ENCODE measurements at places on chromosomes 7 and 10.

DNA sequence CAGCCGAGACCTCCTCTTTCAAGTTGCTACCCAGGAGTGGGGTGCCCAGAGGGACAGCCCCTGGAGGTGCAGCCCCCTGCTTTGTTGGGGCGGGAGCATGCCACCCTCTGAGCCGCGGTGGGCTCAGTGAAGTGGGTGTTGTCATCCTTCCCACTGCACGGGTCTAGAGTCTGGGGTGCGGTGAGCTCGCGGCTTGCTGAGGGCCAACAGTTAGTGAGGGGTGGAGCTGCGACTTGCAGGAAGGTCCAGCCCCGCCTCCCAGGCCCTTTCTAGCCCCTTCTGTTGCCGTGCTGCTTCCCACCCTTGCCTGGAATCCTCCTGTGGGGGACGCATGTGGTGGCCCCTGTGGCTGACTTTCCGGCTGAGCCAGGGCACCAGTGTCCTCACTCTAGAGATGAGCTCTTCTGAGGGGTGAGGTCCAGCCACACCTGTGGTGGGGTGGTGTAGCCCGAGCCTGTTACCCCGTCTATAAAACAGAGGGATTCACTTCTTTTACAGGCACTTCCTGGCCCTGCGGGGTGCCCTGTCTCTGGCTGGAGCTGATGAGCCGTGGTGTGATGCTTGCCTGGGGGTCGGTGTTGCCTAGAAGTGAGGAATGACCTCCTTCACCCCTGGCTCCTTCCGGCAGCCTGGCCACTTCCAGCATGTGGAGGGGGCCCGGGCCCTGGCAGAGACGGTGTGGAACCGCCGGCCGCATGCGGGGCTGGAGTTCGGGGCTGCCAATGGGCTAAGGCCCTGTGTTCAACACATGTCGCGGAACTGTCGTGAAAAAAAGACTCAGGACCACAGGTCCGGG is 127.9 kb downstream of the FAM53B start:
- DNase-seq = no peak

DNA sequence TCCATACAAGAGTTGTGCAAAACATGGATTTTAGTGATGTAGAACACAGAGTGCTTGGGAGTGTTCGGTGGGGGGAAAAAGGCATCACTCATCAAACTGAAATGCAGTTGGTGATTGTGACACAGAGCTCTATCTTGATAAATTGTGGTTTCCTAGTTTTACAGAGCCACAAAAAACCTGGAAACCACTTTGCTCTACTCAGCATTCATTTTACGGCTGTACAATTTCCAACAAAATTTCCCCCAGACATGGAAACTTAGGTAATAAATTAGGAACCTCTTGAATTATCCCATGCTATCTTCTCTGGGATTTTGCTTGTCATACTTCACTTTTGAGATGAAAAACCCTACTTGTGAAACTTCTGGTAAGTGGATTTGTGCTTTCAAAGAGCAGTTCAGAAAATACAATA is 614.9 kb upstream of the FZD8 start:
- no peak for DNase-seq

DNA sequence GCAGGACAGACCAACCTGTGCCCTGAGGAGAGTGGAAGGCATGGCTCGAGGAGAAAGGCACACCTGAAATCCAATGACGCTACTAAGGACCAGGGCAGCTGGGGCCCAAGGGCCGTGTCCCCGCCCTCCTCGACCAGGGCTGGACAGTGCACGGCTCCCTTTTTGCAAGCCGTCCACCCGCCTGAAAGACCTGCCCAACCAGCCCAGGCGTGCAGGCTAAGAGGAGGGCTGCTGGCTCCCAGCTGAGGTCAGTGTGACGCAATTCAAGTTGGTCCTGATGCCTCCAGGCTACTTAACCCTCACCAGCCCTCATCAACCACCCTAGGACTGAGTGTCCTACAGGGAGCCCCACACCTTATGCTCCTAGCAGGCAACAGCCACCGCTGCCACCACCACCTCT is 69.3 kb downstream of the DLG5 start:
- DNase-seq = no peak

DNA sequence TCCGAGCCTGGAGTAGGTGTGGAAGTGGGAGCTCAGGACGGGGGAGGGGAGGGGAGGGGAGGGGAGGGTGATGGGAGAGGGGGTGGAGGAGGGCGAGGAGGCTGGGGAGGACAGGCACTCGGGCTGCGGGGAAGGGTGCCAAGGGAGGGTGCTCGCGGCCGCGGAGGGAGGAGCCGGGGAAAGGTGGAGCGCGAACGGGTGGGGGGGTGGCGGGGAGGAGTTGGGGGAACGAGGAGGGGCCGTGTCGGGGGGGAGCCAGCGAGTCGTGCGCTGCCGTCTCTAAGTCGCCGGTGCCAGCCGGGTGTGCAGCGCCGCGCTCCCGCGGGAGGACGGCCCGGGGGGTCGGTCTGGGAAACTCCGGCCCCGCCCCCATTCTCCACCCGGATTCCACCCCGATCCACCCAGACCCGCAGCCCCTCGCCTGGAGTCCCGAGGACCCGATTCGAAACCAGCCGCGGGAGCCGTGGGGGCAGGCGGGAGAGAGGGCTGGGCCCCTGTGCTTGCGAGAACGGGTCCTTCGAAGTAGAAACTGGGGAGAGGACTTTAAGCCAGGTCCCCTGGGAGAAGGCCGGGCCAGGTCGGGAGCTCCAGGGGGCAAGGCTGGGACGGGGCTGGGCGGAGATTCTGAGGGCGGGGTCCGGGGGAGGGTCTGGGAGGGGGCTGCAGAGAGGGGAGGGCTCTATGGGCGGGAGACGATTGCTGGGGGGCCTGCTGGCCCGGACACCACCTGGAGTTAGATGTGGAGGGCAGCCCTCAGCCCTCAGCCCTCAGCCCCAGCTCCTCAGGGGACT is at the start of gene ZNF467:
Gene ZNF467 (minus strand): TSS at position 143 of the 791 bp plus-strand sequence. CDS start 2,556 bp downstream, outside the sequence.
- peak; percentile 39 for DNase-seq

GRCh38 chr10:78295242-78295641 is 261.6 kb downstream of the RPS24 start:
- no peak for DNase-seq

DNA sequence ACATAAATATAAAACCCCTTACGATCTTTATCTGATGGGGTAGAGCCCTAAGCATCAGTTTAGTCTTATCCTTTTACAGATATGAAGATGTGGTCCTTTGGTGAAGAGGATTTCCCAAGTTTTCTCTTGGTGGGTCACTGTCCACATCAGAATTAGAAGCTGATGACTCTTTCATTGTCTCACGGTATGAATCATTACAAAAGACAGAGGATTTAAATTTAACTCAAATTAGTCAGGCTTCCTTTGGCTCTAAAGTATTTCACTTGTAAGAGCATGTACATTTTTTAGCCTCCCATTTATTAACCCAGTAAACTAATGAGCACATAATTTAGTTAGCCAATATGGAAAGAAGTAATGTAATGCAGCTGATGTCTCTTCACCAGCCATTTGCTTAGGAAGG is 49.9 kb upstream of the TMEM26 start:
- DNase-seq = no peak

GRCh38 chr10:17238445-17239291 is 10.6 kb downstream of the VIM start:
- DNase-seq = peak; percentile 85

DNA sequence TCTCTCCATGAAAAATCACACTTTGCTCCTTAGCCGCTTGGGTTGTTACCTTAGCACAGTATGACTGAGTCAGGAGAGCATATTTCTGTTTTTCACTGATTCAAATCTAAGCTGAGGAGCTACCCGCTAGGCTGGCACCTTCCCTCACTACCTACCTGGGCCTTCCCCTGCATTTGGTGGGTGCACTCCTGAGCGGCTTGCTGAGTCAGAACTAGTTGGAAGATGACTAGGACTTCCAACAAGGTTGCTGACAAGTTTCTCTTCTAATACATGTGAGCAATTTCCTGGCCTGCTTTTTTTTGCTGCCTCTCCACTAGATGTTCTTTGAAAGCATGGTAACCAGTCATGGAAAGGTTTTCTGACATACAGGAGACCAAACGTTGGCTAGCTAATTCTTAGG is 43.8 kb upstream of the SEC61G start:
- DNase-seq = no peak

DNA sequence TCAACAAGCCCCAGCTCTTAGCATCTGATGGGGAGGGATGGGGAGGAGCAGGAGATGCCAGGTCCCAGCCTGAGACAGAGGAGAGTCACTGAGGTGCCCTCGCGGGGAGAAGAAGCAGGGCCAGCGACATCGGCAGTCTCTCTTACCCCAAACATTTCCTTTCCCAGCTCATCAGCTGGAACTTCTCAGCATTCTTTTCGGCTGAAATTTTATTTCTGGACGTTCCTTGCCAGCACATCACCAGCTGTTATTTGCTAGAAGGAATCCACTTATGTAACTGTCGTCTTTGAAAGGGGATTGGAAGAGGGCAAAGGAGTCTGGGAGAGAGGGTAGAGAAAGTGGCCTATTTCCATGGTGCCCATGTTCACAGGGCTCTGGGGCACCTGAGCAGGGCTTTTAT is 101.0 kb upstream of the SHH start:
- no peak for DNase-seq

DNA sequence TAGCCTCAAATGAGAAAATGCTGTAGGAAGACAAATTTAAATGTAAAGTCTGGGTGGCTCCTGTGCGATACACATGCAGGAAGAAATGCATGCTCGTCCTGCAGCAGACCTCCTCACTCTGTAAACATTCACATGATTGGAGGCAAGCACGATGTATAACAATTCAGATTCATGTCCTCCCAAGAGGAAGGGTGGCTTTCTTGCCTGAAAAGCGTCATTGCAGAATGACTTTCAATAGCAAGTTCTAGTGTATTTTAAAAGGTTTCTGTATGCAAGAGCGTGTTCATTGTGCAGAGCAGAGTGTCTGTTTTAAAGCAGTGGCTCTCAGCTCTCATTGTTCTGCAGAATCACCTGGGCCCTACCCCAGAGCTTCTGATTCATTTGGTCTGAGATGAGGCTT is 170.3 kb upstream of the CELF2 start:
- DNase-seq = no peak

- no peak for DNase-seq
Observed at GRCh38 chr7:116565981-116566380, 41.1 kb downstream of the CAV1 start.

GRCh38 chr7:43569424-43569823 is 13.5 kb upstream of the STK17A start:
- no peak for DNase-seq

DNA sequence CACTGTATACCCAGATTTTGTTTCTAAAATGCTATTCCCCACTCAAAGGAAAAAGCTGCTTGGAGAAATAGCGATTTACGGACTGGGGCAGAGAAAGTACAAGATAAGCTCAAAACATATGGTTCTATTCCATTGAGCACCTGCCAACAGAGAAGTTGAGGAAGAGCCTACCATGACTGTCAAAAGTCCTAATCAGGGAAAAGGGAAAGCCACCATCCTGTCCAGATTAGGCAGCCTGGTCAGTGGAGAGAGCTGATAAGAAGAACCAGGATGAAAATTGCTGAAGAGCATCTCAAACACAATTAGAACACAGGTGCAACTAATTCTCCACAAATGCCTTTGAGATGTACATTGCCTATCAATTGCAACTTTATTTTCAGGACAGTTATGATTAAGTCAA is 104.1 kb downstream of the MYOF start:
- DNase-seq = no peak

GRCh38 chr7:26103596-26103995 is 48.4 kb upstream of the NFE2L3 start:
- no peak for DNase-seq
